D341Med (cell line): ENCODE measurements at places on chromosomes 13 and 19.

DNA sequence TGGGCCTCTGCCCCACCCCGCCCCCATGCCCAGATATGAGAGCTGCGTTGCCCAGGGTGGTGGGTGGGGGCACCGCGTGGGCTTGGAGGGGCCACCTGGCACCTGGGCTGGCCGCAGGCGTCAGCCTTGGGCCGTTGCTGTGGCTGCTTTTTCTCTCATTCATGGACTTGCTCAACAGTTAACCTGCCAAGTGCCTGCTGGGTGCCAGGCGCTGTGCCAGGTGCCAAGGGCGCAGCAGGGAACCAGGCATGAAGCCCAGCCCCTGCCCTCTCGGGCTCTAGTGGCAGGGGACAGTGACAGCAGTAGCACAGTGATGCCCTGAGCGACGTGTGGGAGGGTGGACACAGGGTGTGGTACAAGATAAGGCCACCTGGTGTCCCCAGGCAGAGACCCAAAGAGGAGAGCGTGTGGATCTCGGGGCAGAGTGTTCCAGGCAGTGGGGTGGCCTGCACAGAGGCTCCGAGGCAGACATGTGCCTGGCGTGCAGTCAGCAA lies 28.1 kb downstream of the DHX34 start:
- DNase-seq, result no peak

GRCh38 chr19:9966448-9966847 lies 30.1 kb upstream of the OLFM2 start:
- no peak for DNase-seq

DNA sequence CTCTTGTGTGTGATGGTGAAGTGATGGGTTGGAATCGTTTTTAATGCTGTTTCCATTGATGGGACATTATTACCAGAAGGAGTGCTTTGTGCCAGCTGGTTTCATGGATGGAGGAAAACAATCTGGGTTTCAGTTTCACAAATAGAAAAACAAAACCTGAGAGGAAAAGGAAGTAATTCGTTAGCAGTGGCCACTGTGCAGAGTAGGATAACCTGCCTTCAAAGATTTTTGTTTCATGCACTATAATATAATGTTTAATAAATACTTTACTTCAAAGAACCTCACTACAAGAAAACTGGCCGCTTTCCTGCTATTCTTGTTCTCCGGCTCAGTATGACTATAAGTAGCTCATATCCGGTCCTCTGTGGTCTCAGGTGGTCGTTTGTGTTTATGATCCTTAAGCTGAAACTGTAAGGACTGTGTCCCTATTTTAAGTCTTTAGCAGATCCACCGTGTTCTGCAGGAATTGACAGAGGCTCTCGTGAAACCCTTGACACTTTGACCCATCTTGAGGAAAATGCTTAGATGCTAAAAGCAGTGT lies 104.7 kb downstream of the GGACT start:
- no peak for DNase-seq

DNA sequence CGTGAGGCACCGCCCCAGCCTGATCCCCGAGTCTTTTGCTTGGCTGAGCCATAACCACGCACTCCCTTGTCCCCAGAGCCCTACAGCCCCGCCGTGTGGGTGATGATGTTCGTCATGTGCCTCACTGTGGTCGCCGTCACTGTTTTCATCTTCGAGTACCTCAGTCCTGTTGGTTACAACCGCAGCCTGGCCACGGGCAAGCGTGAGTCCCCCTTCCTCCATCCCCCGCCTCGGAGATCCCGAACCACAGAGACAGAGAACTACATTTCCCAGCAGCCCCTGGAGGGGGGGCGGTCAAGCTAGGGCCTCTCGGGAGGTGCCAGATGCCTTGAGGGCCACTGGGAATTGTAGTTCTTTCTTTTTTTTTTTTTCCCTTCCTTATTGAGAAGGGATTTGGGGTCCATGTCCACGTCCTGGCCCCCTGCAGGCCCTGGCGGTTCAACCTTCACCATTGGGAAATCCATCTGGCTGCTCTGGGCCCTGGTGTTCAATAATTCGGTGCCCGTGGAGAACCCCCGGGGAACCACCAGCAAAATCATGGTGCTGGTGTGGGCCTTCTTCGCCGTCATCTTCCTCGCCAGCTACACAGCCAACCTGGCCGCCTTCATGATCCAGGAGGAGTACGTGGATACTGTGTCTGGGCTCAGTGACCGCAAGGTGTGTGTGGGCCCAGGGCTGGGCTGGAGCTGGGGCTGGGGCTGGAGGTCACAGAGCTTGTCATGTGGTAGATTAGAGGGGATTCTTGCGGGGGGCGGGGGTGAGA lies 25.9 kb downstream of the GRIN2D start:
- DNase-seq, result peak; percentile 79

- DNase-seq, result no peak
These were observed 225.8 kb downstream of the GGACT start for GRCh38 chr13:100362781-100363180.

DNA sequence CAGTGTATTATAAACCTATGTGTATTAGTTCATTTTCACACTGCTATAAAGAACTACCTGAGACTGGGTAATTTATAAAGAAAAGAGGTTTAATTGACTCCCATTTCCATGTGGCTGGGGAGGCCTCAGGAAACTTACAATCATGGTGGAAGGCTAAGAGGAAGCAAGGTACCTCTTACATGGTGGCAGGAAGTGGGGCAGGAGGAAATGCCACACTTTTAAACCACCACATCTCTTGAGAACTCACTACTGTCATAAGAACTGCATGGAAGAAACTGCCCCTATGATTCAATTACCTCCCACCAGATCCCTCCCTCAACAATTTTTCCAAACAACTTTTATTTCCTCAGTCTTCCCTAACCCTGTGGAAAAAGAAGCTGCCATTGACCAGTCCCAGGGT lies 14.5 kb upstream of the TPP2 start:
- no peak for DNase-seq

GRCh38 chr13:30354493-30355383 lies 47.4 kb upstream of the KATNAL1 start:
- DNase-seq, result no peak

DNA sequence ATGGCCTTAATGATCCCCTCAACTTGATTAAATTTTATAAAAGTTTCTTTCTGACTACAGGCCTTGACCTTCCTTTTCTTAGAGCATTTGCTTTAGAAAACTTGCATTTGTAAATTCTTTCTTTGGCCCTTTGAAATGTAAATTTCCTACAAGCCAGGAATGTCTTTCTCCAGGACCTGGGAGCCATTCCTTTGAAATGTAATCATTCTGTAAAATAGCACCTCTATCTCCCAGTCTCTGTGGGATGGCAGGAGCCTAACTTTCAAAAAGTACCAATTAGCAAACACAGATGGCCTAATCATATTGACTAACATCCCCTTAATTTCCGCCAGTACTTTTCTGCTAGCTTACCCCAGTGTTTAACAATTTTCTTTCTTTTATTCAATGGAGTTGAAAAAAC lies 1394.2 kb upstream of the ATXN8OS start:
- no peak for DNase-seq

DNA sequence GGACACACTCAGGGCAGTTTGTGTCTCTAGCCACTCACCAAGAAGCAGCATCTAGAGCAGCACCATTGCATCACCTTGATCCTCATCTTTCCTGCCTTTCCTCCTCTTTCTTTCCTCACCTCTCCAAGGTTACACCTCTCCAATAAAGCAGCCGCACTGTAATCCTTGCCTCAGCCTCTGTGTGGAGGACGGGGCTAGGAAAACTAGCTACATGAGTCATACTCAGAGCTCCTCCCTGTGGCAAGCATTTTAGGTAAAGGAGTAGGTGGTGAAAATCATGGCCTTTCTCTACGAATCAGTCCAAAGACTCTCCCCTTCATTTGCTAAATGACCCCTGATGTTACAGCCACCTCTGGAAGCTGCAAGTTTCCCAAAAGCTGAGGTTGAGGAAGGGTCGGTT lies 108.9 kb downstream of the DNAJC15 start:
- peak; percentile 50 for DNase-seq

GRCh38 chr13:31029102-31029501 lies 96.6 kb downstream of the TEX26 start:
- DNase-seq, result no peak

- DNase-seq, result no peak
These were observed 1.3 kb downstream of the TSKS start for GRCh38 chr19:49761625-49762311.

- DNase-seq, result no peak
These were observed 231.3 kb downstream of the TBC1D4 start for GRCh38 chr13:75250526-75251178.

GRCh38 chr19:38519168-38519567 lies 85.7 kb downstream of the RYR1 start:
- no peak for DNase-seq

- DNase-seq, result no peak
These were observed 16.9 kb downstream of the NALCN start for GRCh38 chr13:101399365-101399764.

GRCh38 chr13:97272526-97272925 lies 50.4 kb downstream of the MBNL2 start:
- DNase-seq, result no peak

DNA sequence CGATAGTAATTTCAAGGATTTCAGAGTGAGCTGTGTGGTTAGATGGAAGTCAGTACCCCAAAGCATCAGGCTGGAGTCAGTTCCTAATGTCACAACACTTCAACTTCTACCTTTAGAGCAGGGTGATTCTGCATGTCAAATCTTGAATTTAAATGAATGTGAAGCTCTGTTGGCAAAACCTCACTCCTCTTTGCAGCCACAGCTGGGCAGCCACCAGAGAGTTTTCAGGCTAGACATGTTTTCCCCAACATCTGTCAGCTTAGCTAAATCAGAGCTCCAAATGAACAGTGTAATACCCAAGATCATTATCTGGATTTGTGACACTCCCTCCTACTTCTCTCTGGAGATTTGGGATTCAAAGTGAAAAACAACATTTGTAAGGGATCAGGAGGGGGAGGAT lies 33.7 kb upstream of the OLFM4 start:
- DNase-seq, result peak; percentile 70

- peak; percentile 78 for DNase-seq
These were observed at the start of gene LENG9 for GRCh38 chr19:54463531-54464043. LENG9 (minus strand) TSS chr19:54463778; CDS start chr19:54463526, 252 bp downstream.

GRCh38 chr13:99224021-99224420 lies 23.4 kb downstream of the UBAC2 start:
- DNase-seq, result no peak

DNA sequence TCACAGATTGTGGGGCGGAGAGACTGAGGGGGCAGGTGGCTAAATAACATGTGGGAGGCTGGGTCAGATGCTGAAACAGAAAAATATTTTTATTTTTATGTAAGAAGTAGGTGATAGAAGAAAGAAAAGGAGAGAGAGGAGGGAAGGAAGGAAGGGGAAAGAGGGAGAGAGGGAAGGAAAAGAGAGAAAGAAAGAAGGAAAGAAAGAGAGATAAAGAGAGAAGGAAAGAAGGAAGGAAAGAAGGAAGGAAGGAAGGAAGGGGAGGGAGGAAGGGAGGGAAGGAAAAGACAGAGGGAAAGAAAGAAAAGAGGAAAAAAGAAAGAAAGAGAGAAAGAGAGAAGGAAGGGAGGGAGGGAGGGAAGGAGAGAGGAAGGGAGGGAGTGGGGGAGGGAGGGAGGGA lies 224.9 kb downstream of the UQCRFS1 start:
- DNase-seq, result no peak

- DNase-seq, result no peak
These were observed 86.9 kb downstream of the ZNF254 start for GRCh38 chr19:24173882-24174281.

DNA sequence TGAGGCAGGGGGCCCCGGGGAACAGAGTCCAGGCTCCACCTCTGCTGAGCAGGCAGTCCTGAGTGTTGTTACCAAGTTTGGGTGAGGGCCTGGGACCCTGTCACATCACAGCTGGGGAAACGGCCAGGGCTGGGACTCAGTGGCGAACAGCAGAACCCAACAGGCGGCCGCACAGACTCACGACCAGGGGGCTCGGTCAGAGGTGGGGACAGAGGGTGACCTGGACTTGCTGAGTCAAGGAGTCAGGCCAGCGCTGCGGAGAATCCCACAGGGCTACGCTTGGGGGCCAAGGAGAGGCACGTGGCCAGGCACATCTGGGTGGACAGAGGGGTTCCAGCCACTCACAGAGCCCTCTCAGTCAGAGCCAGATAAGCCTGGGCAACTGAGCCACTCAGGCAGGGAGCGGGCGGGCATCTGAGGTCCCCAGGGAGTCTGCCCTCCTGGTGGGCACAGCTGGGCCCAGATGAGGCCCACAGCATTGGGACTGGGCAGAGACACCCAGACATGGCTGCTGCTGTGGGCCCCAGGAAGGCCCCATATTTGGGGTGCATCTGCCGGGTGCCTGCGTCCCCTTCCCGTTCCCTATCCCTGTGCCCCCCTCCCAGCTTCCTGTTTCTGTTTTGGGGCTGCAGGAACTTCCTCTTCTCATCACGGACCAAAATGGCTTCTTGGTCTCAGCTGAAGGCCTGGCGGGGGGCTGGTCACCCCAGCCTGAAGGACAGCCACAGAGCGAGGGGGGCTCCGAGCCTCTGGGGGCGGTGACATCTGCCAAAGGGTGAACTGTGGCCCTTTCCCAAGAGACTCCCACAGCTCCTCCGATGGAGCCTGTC lies 34.0 kb downstream of the CEBPA start:
- no peak for DNase-seq

- DNase-seq, result no peak
These were observed 746 bp downstream of the RAB3D start for GRCh38 chr19:11338569-11339253.

DNA sequence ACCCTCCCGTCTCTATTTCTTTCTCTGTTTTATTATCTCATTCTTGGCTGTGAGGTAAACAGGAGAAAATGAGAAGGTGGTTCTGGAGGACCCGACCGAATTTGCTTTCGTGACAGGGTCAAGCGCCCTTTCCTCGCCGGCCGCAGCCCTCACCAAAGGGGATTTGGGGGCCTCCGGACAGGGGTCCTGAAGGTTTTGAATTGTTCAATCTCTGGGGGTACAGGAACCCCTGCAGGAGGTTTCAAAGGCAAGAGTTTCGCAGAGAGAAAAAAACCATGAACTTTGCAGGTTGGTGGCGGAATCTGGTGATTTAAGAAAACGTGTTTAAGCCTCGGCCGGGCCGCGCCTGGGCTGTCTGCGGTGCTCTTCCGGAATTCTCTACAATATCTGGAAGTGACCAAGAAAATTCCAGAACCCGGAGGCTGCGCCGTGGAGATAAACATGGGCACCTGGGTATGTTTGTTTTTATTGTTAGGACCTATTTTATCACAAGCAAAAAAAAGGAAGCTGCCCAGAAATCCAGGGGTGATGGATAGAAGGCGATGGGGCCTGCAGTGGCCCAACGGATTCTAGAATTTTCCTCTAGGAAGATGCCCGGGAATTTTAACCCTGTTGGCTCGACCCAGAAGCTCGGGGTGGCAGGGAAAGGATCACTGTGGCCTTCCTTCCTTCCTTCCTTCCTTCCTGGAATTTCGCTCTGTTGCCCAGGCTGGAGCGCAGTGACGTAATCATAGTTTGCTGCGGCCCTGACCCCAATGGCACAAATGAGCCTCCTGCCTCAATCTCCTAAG lies 14.2 kb upstream of the PTBP1 start:
- no peak for DNase-seq

- DNase-seq, result peak; percentile 58
These were observed 46.7 kb downstream of the NOTCH3 start for GRCh38 chr19:15154002-15154612.

- DNase-seq, result no peak
These were observed 5.8 kb upstream of the DYRK1B start for GRCh38 chr19:39839678-39840327.

- DNase-seq, result no peak
These were observed 33.9 kb upstream of the RANBP3 start for GRCh38 chr19:6011794-6012193.
